ENCODE measurements at places on chromosomes 7 and 10.

GRCh38 chr10:76733441-76733936 lies 904.1 kb downstream of the KCNMA1 start:
- DNase-seq, result no peak

DNA sequence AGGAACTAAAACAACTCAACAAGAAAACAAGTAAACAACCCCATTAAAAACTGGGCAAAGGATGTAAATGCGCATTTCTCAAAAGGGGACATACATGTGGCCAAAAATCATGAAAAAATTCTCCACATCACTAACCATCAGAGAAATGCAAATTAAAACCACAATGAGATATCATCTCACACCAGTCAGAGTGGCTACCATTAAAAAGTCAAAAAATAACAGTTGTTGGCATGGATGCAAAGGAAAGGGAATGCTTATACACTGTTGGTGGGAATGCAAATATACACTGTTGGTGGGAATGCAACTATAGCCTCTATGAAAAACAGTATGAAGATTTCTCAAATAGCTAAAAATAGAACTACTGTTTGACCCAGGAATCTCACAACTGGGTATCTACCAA lies 60.0 kb upstream of the LANCL2 start:
- DNase-seq, result no peak

DNA sequence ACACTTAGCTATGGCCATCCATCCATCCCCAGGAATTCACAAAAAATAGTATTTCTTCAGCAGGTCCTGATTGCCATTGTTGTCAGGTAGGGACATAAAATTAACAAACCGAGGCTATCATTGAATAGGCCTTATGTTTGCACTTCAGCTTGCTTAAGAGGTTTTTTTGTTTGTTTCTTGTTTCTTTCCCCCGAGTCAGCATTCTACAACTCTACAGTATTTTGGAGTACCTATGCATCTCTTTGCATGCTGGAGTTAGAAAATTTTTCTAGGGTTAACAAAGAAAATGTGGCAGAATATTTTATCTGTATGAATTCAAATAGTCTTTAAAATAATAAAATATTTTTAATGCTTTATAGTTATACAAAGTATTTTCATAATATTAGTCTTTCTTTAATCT lies 26.3 kb downstream of the CHRM2 start:
- DNase-seq, result no peak

DNA sequence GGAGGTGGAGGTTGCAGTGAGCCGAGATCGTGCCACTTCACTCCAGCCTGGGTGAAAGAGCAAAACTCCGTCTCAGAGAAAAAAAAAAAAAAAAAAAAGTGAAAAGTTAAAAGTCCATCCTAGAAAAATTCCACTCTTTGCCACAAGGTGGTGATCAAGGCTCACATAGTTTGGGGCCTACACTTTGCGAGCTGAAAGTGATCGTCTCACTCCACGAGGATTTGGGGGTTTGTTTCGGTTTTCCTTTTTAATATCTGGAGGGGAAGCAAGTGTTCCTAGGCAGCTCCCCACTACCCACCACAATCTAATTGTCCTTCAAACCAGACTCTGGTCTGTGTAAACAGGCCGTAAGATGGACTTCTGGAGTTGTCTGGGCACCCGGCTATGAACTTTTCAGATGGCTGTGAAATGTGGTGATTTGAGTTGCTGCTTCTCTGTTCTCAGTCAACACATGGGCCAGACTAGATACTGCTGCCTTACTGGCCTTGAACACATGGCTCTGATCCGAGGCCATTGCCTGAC lies 27.1 kb downstream of the PRLHR start:
- no peak for DNase-seq

- no peak for DNase-seq
Measured at GRCh38 chr7:46776790-46777189, 805.1 kb downstream of the TNS3 start.
